ENCODE measurements at places on chromosomes 16 and 17. TPM values are rescaled to one million over a fixed set of nuclear protein-coding genes. Genes with fewer than 3 reads are reported as not detected.

DNA sequence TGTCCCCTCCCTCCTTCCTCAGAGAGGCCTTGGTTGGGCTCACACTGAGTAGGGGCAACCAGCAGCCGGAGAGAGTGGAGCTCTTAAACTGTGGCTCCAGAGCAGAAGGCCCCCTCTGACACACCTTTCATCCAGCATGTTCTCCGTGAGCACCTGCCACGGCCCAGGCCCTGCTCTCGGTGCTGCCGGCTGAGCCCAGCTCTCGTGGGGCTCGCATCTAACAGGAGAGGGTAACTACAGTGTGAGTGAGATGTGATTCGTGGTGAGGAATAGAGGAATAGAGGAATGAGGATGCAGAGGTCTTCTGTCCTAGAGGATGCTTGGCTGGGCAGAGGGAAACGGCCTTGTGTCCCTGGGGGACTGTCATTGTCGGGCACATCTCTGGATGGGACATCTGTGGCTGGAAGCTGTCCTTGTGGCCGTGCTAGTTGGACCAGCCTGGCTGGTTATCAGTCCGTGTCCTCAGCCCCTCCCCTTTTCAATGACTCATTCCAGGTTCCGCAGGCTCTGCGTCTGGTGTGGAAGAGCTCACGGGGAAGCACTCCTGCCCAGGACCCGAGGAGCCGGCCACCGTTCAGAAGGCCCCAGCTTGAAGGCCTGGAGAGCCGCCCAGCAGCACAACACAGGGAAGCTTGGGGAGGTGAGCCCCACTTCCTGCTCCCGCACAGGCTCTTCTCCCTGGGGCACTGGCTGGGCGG, 11.9 kb upstream of the DNASE1 start:
- no peak overlapping the region for H3K27ac ChIP-seq
- H3K27me3 ChIP-seq = no peaks in the 10 kb centered on the region
- peaks cover 20% of the 10 kb centered on the region for H3K36me3 ChIP-seq
- no peak overlapping the region for H3K4me3 ChIP-seq
- peaks cover 3% of the 10 kb centered on the region for H3K4me1 ChIP-seq

DNA sequence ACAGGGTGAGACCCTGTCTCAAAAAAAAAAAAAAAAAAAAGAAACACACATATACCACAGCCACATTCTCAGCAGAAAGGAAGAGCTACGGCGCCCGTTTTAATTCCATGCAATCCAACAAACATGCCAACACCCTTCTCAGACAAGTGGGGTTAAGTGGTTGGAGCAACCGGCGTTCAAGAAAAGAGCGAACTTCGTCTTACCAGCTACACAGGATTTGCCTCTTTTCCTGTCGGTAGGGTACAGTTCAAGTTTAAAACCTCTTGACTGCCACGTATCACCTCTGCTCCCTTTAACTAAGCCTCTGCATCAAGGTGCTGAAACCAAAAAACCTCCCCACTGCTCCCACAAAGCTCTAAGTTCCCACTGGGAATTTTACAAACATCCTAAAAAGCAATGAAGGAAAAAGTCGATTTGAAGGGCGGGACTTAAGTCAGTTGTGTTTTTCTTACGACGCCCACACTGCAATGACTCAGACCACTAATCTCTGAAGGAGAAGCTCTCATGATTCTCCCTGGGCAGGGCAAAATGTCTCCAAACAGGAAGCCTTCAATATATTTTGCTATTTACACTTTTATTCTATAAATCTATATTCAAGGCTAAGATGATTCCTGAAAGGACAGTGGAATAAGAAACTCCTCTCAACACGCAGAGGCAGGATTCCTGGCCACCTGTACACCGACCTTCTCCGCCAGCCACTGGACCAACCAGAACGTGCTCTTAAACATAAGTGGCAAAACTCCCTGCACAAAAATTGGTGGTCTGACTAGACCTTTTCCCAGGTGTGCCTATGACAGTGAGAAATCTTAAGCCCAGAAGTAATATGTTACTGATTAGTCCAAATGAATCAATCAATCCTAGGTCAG, 18.8 kb downstream of the SRP68 start:
- H3K27ac ChIP-seq = no peak overlapping the region
- DNase-seq = no peak
- peaks cover 7% of the 10 kb centered on the region for H3K4me1 ChIP-seq
- no peaks in the 10 kb centered on the region for H3K27me3 ChIP-seq

DNA sequence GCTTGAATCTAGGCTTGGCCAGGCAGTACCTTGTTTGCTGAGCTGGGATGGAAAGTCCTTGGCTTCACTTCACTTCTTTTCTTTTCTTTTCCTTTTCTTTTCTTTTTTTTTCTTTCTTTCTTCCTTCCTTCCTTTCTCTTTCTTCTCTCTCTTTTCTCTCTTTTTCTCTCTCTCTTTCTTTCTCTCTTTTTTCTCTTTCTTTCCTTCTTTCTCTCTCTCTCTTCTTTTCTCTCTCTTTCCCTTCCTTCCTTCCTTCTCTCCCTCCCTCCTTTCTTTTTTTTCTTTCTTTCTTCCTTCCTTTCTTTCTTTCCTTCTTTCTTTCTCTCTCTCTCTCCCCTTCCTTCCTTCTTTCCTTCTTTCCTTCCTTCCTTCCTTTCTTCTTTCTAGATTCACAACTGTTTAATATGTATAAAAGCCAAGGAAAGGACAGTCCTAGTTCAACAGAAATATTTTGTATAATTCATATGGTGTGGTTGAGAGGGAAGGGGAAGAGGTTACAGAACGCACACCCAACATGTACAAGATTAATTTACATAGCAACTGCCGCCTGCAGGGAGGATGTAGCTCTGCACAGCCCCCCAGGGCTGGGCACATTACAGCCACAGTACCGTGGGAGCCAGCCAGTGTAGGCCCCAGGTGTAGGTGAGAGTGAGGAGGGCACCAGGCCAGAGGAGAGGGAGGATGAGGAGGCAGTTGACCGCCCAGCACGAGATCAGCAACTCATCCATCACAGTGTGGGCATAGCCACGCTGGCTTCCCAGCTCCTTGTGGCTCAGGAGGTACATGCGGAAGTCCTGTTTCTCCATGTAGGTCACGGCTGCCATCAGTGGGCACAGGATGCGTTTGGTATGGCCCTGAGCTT, 9.7 kb upstream of the ITGB3 start:
- H3K27me3 ChIP-seq = no peaks in the 10 kb centered on the region
- DNase-seq = no peak
- H3K36me3 ChIP-seq = no peaks in the 10 kb centered on the region
- peaks cover 13% of the 10 kb centered on the region for H3K4me1 ChIP-seq

DNA sequence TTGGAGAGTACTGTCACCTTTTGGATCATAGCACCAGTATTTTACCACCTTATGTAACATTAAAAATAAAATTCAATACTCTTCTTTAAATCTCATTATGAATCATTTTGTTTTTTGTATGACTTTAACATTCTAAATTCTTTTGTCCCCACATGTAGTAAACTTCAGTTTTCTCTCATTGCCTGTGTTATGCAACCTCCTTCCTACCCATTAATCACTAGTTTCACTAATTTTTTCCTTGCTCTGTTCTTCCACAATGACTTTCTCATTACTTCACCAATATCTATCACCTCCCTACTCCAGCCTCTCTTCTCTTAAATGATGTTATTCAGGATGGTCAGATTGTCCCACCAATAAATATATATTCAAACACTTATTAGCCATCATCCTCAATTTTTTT, 68.7 kb downstream of the TTC19 start:
- no peaks in the 10 kb centered on the region for H3K4me1 ChIP-seq
- H3K27me3 ChIP-seq = no peaks in the 10 kb centered on the region
- no peak overlapping the region for H3K27ac ChIP-seq
- H3K4me3 ChIP-seq = no peak overlapping the region
- DNase-seq = no peak

GRCh38 chr16:31134625-31135534, 647 bp downstream of the PRSS8 start:
- no peaks in the 10 kb centered on the region for H3K4me1 ChIP-seq
- H3K27me3 ChIP-seq = no peaks in the 10 kb centered on the region
- H3K36me3 ChIP-seq = peaks cover 27% of the 10 kb centered on the region
- DNase-seq = no peak
- no peak overlapping the region for H3K4me3 ChIP-seq

GRCh38 chr17:21280081-21280518, 4.4 kb upstream of the MAP2K3 start:
- H3K27me3 ChIP-seq = no peaks in the 10 kb centered on the region
- H3K4me3 ChIP-seq = no peak overlapping the region
- peaks cover 78% of the 10 kb centered on the region for H3K4me1 ChIP-seq
- H3K27ac ChIP-seq = peak overlapping the region; percentile 90

DNA sequence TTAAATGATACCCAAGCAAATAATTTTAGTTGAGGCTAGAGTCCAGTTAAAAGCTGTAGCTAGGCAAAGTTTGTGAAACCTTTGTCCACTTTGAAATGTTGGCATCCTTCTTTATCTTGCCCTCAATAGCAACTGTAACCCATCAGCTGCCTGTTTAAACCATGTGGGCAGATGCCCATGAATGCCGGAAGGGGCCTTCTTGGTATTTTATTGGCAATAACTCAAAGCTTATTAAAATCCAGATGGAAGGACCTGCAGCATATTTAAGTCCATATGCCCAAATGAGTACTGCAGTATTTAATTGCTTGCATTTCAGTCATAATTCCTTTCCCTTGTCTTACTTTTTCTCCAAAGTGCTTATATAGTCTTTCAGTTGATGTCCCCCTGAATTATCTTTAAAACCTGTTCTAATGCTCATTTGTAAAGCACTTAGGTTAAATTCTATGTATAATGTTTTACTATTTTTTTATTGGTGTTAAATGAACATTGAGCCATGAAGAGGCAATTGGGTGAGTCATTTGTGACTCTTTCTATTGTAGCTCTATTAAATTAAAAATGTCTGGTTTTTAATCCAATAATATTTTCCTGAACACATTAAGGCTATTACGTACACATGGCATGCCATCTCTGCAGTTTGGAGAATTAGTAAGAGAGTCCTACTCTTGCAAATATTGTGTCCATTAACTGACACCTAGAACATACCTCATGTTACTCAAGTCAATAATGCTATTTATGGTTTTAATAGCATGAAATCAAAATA, 225.3 kb downstream of the KCNJ2 start:
- H3K27ac ChIP-seq = no peak overlapping the region
- H3K27me3 ChIP-seq = no peaks in the 10 kb centered on the region
- H3K4me3 ChIP-seq = no peak overlapping the region
- no peak for DNase-seq
- H3K36me3 ChIP-seq = no peaks in the 10 kb centered on the region
- H3K4me1 ChIP-seq = no peaks in the 10 kb centered on the region

DNA sequence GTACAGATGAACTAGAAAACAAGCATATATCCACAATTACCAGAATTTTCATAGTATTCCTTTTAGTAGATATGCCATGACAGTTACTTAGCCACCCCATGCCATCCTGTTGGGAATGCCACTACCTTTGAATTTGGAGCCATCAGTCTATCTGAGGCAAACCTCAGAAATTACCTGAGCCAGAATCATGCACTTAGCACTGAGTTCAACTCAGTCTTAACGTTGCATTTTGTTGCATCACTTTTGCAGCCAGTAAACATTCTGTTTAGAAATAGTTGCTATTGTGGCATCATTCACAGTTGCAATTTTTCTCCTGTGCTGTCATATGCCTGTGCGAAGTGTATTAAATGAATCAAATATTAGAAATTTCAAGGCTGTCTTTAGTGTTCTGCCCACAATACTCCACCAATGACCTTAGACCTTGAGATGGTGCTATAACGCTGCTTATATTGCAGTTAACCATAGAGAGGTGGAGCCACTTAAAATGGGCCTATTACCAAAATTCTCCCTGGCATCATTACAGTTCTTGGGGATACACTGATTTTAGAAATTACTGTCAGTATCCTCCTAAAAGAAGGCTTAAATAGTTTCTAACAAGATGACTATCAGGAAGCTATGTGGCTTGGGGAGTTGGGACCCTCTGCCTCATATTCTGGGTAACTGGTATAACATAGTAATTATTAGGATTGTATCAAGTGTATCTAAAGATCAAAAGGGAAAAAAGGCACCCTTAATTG, 11.1 kb downstream of the PTRH2 start:
- peaks cover 78% of the 10 kb centered on the region for H3K36me3 ChIP-seq
- H3K27me3 ChIP-seq = no peaks in the 10 kb centered on the region
- H3K4me3 ChIP-seq = no peak overlapping the region
- DNase-seq = no peak
- H3K4me1 ChIP-seq = peaks cover 6% of the 10 kb centered on the region
- H3K27ac ChIP-seq = peak overlapping the region; percentile 31

GRCh38 chr16:68083239-68083781, 1.9 kb upstream of the NFATC3 start:
- no peak overlapping the region for H3K4me3 ChIP-seq
- no peak for DNase-seq
- H3K27ac ChIP-seq = peak overlapping the region; percentile 98
- no peaks in the 10 kb centered on the region for H3K27me3 ChIP-seq
- peaks cover 79% of the 10 kb centered on the region for H3K4me1 ChIP-seq
- H3K36me3 ChIP-seq = no peaks in the 10 kb centered on the region

DNA sequence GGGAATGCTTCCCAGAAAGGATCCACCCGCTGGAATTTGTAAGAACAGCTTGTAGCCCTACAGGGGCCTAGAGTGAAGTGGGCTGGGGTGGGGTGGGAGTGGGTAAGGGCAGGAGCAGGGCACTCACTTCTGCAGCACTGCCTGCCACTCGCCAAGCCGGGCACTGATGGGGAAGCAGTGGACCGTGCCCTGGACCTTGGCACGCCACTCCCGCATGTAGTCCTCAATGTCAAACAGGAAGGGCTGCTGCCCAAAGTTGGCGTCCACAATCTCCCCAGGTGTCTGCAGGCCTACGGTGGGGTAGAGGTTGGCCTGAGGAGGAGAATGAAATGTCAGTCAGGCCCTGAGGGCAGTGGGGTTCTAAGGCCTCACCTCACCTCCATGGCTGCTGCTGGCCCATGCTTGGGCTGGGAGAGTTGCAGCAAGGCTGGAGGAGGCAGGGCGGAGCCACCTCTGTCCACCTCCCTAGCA, 15.7 kb upstream of the GFOD2 start:
- no peak overlapping the region for H3K4me3 ChIP-seq
- H3K27me3 ChIP-seq = no peaks in the 10 kb centered on the region
- H3K27ac ChIP-seq = no peak overlapping the region
- no peaks in the 10 kb centered on the region for H3K4me1 ChIP-seq

- peaks cover 16% of the 10 kb centered on the region for H3K4me1 ChIP-seq
- peak; percentile 92 for DNase-seq
- peak overlapping the region; percentile 94 for H3K4me3 ChIP-seq
- H3K36me3 ChIP-seq = no peaks in the 10 kb centered on the region
Measured at GRCh38 chr16:46830417-46830901, 521 bp downstream of the C16orf87 start.

- H3K27ac ChIP-seq = no peak overlapping the region
- peaks cover 9% of the 10 kb centered on the region for H3K36me3 ChIP-seq
- peaks cover 37% of the 10 kb centered on the region for H3K27me3 ChIP-seq
- peaks cover 53% of the 10 kb centered on the region for H3K4me1 ChIP-seq
- DNase-seq = no peak
Measured at GRCh38 chr17:62626719-62627218, 701 bp upstream of the MRC2 start.

GRCh38 chr17:81522491-81523401, 5.4 kb upstream of the FSCN2 start:
- H3K36me3 ChIP-seq = no peaks in the 10 kb centered on the region
- H3K4me3 ChIP-seq = no peak overlapping the region
- H3K27ac ChIP-seq = no peak overlapping the region
- H3K4me1 ChIP-seq = peaks cover 26% of the 10 kb centered on the region

GRCh38 chr17:290626-291025, 62.0 kb downstream of the RPH3AL start:
- DNase-seq = peak; percentile 40
- no peaks in the 10 kb centered on the region for H3K36me3 ChIP-seq
- peaks cover 32% of the 10 kb centered on the region for H3K4me1 ChIP-seq
- H3K27ac ChIP-seq = no peak overlapping the region
- H3K27me3 ChIP-seq = no peaks in the 10 kb centered on the region

The OMG gene
- total RNA-seq = 0.44 TPM

The CCDC182 gene
- total RNA-seq = not detected

The TNFSF13 gene
- total RNA-seq = 43.7 TPM

The SRL gene
- 2.6 TPM for total RNA-seq

The PRSS21 gene
- 4.9 TPM for total RNA-seq

Data from spleen (tissue), 13 donors.